EH (cell line): ENCODE measurements at places on chromosomes 7 and 10.

- DNase-seq = peak; percentile 44
These were observed 170.4 kb downstream of the BMPER start for GRCh38 chr7:34075523-34076370.

DNA sequence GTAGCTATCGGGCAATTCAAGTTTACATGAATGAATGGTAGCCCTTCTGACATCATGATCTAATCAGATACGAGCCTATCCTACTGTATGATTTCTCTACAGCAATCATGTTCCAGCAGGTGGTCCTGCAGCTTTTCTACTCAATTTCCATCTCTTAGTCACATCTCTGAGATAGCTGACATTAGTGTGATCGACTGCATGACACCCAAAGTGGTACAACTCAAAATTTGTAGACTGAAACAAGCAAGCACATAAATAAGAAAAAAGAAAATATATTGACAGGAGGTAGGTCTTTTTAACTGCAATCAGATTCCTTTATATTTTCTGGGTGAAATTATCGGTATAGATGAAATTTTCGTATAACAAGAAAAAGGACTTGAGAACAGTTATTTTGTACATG, 132.0 kb downstream of the PPP1R17 start:
- DNase-seq = no peak

GRCh38 chr10:85864868-85865526, 501.6 kb downstream of the GRID1 start:
- DNase-seq = peak; percentile 1

- no peak for DNase-seq
These were observed 77.3 kb downstream of the GRK5 start for GRCh38 chr10:119284679-119285096.

DNA sequence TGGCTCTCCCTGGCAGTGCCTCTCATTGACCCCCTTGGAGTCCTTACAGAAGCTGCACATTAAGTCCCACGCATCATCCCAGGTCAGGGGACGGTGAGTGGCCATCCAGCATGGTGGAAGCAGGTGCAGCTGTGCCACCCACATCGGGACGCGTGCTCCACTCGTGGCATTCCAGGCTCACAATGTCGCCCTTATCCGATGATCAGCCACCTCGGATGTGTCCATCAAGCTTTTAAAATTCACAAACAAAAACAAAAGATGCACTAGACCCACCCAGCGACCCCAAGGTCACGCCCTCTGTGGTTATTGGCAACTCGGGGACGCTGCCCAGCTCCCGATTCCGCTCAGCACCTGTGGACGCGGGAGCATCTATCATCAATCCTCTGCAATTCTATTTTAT, 530.9 kb downstream of the PTPRN2 start:
- no peak for DNase-seq

DNA sequence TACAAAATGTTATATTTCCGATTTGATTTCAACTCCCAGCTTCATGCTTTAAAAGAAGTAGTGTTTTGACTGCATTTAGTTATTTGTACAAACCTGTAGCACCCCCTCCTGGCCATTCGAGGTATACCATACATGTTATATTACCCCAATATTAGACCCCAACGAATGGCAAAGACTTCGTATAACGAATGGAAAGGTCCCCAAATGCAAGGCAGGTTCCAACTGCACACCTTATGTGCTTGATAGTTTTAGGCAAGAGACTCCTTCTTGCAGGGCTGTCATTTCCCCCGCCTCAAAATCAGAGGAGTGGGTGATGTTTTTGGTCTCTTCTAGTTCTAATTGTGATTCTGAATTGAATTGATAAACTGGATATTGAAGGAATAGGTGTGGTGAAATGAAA, 101.1 kb upstream of the TARP start:
- peak; percentile 28 for DNase-seq

DNA sequence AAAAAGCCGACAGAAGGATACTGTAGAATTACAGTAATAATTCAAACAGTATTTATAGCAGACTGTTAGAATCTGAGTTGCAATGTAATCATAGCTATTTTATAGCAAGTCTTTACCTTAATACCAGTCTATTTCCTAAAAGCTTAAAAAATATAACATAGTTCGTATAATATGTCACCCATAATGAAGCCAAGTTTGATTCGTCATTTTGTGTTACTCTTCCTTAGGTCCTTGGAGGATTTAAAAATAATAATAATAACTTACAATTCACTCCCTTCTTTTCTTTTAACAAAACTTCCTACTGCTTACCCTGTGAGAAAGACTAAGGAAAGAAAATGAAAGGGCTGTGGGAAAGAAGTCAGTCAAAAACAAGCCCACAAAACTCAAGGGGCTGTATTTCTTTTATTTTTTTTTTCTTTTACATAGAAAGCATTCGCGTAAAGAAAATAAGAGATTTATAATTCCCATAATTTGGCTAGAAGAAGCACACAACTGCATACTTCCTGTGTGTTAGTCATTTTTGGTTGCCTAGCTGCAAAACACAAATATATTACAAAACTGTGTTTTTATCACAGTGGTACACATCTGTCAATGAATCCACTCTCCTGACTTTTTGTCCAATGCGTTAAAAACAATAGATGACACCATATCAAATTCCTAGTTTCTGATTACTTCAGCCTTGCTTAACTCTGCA, 187.2 kb upstream of the CELF2 start:
- peak; percentile 89 for DNase-seq

- DNase-seq = peak; percentile 87
These were observed 133.9 kb downstream of the DKK1 start for GRCh38 chr10:52447931-52448353.

DNA sequence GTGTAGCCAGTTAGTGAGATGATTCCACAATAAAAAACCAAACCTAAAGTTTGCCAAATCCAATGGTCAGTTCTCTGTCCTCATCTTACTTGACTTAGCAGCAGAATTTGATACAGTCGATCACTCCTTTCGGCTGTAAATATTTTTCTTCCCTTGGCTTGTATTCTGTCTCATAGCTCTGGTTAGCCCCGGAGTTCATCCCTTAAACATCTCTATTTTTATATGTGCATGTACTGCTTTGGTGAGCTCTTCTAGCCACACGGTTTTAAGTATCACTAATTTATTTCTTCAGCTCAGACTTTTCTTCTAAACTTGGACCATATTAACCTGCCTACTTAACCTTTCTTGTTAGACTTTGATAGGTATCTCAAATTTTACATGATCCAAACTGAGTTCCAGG, 17.8 kb upstream of the ASB15 start:
- no peak for DNase-seq

- peak; percentile 67 for DNase-seq
These were observed 52.4 kb upstream of the GTF2IRD1 start for GRCh38 chr7:74401137-74401859.

- DNase-seq = no peak
These were observed 252.0 kb downstream of the ELMO1 start for GRCh38 chr7:37196676-37197075.

DNA sequence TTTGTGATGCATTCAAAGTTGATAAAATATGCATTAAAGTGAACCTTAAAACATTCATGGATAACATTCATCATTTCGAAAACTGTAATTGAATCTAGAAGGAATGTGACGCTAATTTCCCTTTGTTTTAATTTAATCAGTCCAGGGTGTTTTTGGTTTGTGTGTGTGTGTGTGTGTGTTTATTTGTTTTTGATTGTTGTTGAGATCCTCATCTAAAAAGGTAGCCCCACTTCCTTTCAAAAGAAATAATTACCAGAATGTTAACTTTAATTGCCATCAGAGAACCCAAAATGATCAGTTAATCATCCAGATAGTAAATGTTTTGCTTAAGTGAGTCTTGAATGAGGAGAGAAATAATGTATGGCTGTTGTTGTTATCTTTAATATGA, 74.5 kb upstream of the PTPRZ1 start:
- no peak for DNase-seq

DNA sequence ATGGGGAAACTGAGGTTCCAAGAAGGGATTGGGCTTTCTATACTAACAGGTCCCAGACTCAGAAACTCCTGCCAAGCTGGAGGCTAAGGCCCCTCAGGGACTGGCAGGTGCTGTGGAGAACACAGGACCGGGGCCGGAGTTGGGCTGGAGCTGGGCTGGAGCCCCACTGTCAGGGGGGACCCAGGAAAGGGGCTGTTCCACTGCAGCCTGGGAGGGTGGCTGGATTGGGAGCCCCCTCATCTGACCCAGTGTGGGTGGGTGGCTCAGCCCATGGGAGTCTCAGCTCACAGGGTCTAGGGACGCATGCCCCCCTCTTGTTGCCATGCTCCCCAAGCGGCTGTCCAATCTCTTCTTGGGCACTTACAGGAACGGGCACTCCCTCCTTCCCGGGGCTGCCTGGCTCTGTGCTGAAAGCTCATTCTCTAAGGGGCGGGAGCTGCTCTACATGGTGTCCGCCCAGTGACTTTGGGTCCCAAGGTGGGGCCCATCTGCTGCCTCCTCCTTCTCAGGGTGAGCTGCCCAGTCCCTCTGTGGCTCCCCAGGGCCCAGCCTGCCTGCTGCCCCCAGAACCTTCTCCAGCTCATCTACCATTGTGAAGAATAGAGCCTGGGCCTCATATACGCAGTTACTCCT, 126.5 kb downstream of the MYL10 start:
- DNase-seq = no peak

- DNase-seq = no peak
These were observed 55.2 kb upstream of the ZNF746 start for GRCh38 chr7:149552799-149553198.

DNA sequence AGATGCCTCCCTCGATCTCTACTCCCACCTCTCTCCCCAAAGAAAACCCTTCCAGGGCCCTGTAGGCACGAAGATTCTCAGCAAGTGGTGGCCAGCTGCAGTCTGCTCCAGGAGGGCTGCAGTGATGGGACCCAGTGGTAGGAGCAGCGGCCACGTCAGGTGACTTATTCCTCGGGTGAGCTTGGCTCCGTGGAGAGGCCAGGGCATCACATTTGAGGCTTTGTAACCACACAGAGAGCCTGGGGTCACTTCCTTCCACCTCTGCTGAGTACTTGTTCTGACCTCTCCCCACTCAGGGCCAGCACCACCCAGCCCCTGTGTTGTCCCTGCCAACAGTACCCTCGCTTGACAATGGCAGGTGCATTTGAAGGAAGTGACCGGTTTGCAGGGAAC, 17.9 kb upstream of the EN2 start:
- DNase-seq = no peak

GRCh38 chr7:113008755-113009154, 77.9 kb downstream of the GPR85 start:
- no peak for DNase-seq

GRCh38 chr10:107666214-107666613, 501.7 kb upstream of the SORCS1 start:
- DNase-seq = no peak

DNA sequence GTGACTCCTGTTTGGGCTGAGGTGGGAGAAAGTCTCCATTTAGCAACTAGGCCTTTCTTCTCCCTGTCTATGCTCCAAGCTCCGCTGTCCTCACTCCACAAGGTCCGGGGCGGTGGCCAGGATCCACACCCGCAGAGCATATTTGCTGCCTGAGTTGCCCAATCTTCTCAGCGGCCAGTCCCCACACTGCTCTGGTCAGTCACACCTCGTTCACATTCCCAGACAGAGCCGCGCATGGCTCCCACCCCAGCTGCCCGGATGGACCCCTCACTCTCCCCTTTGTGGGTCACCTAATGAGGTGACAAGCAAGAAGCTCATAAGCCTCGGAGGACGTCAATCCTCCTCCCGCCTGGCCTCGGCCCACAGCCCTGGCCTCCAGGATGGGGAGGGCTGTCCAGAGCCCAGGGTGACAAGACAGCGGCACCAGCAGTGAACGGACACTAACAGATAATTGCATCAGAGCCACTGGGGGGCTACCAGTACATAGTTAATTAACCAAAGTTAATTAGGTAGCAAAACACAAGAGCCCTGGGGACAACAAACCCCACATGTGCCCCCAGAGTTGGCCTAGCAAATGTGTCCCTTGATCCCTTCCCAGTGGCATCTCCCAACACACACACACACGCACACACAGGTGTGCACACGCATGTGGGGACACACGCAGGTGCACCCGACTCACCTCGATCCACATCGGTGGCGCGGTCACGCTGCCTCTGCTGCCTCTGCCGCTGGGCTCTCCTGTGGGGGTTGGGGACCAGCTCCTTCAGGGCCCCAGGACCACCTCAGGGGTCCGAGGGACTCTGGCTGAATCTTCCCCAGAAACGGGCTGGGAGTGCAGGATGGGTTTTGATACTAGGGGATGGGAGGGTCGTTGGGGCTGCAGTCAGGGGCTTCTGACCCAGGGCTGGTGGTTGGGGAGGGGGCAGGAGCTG, 11.8 kb downstream of the EPHA1 start:
- peak; percentile 76 for DNase-seq

GRCh38 chr7:28425496-28425895, 13.2 kb downstream of the CREB5 start:
- no peak for DNase-seq

DNA sequence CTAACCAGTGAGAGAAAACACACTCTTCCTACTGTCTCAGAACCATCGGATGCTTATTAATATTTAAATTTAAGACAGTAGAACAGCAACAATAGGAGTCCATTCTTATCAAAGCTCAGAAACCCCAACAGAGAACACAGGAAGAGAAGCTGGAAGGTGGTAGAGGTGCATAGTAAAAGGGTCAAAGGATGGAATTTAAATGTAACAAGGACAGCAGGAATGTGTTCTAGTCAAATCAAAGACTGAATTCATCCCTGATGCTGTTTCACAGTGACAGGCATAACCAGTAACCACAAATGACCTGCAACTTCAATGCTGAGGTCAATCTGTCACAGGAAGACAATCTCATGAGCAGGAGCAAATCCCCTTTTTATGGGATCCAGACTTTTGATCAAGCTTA, 1259.7 kb downstream of the XPNPEP1 start:
- no peak for DNase-seq

GRCh38 chr7:74656441-74656836, 1.1 kb upstream of the GTF2I start:
- DNase-seq = peak; percentile 46

DNA sequence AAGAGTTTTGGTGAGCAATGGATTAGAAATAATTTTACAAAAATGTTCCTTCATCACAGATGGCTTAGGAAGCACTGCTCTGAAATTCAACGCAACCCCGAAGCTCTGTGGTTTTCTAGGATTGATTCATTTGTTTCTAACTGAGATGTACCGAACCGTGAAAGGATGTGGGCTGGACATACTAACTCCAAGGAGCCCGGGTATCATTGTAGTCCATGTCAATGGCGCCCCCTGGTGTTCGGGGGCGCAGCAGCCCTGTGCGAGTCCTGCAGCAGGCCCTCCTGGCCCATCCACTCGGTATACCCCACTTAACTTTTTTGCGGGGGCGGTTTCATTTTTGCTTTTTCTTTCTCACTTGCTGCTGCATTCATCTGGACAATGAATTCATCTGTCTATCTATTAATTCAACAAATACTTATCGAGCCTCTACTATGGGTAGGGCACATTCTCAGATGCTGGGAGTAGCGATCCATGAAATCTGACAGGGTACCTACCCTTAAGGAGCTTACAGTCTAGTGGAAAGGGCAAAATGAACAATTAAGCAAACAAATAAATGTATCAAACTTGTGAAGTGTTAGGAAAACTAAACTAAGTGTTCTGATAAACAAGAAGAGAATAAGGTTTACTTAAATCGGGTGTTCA, 25.2 kb upstream of the ITPRID1 start:
- DNase-seq = peak; percentile 48

DNA sequence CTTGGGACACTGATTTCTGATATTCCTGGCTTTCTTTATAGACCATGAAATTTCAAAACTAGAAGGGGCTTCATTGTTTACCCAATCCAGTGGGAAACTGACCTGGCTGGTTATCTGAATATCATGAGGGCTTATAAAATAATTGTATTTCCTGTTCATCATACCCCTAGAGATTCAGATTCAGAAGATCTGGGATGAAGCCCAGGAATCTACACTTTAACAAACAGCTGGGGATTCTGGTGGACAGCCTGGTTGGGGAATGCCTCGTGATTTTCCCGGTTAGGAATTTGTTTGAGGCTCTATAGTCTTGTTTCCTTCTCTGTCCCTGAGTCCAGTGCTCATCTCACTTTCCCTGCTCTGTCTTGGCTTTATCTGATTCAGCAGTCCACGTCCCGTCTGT, 110.3 kb downstream of the ADRA2A start:
- DNase-seq = no peak
